ENCODE measurements at places on chromosomes 16 and 17. TPM values are rescaled to one million over a fixed set of nuclear protein-coding genes. Genes with fewer than 3 reads are reported as not detected.

Gene TP53TG3D
- polyA plus RNA-seq: 0.49 TPM

Gene SLC47A2
- polyA plus RNA-seq: 5.9 TPM

Gene C16orf92
- polyA plus RNA-seq: not detected

Gene MFSD11
- polyA plus RNA-seq: 25.6 TPM

Gene HSD11B2
- 44.4 TPM for polyA plus RNA-seq

Gene EFNB3
- polyA plus RNA-seq: 23.1 TPM
